Dorsolateral prefrontal cortex (tissue), 122 donors: ENCODE measurements at places on chromosomes 7 and 10.

DNA sequence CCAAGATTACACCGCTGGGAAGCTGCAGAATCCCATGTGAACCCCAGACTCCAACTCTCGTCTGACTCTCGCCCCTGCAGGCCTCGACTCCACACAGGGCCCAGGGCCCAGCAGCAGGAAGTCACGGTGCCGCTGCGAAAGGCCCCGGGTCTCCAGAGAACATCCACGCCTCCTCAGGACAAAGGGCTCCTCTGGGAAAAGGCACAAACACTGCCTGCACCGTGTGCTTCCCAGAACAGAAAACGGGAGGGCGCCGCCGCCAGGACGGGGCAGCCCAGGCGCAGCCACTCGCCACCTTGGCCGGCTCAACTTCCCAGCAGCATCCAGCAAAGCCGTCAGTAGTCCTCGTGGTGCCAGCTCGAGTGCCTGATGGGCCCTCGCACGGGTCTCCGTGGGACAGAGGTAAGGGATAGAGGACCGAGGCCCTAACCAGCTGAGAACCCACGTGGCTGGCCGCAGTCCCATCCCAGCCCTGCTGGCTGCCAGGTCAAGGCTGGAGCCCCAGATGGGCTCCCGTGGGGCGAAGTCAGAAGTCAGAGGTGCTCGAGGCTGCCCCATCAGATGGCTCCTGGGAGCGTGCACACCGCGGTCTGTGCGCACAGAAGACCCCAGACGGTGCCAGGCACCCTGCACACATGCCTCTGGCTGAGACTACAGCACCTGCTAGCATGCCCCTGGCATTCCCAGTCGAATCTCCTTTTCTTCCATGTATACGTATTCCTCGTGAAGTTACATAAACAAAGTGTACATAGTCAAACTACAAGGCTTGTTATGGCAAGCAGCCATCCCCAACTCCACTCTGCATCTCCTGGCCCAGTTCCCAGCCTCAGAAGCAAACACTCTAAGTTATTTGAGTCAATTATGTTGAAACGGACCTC lies 60.2 kb downstream of the MAD1L1 start:
- DNase-seq = no peak

- DNase-seq = peak; percentile 58
Observed at GRCh38 chr10:35827783-35828182, 185.7 kb upstream of the FZD8 start.

GRCh38 chr7:158782761-158783401 lies 46.4 kb downstream of the ESYT2 start:
- no peak for DNase-seq

- no peak for DNase-seq
Observed at GRCh38 chr7:16554518-16555236, 28.1 kb downstream of the LRRC72 start.

DNA sequence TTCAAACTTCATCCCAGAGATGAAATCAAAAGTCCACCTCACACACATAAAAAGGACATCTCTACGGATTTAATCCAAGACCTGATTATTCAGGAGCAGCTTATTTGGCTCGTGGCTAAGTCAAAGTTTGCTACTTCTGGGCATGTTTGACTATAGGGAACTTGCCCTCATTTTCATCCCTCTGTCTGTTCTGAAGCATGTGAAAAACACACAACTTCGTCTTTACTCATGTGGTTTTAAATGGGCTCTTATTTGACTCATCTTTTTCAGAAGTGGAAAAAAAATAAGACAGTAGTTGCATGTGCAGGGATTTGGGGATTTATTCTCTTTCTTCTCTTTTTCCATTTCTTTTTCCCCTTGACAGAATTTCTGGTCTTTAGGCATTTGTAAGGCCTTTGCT lies 295.9 kb downstream of the TFEC start:
- DNase-seq = no peak

- no peak for DNase-seq
Observed at GRCh38 chr7:40645197-40645596, 510.4 kb downstream of the SUGCT start.

- DNase-seq = no peak
Observed at GRCh38 chr7:46885167-46885566, 696.7 kb downstream of the TNS3 start.

- DNase-seq = no peak
Observed at GRCh38 chr10:130234171-130234965, 98.2 kb downstream of the GLRX3 start.

- no peak for DNase-seq
Observed at GRCh38 chr7:41027428-41028115, 675.3 kb downstream of the INHBA start.

GRCh38 chr10:77925410-77925794 lies 1.2 kb downstream of the DLG5 start:
- peak; percentile 46 for DNase-seq

GRCh38 chr7:129665013-129665401 lies 53.5 kb downstream of the NRF1 start:
- DNase-seq = no peak

GRCh38 chr7:30761214-30762156 lies 9.6 kb downstream of the INMT start:
- DNase-seq = no peak

- no peak for DNase-seq
Observed at GRCh38 chr10:126705131-126705530, 34.6 kb upstream of the C10orf90 start.
